CD8-positive, alpha-beta T cell (primary cell): ENCODE measurements at places on chromosomes 7 and 10.

- no peak for DNase-seq
These were observed 78.2 kb downstream of the ELFN1 start for GRCh38 chr7:1748076-1748838.

DNA sequence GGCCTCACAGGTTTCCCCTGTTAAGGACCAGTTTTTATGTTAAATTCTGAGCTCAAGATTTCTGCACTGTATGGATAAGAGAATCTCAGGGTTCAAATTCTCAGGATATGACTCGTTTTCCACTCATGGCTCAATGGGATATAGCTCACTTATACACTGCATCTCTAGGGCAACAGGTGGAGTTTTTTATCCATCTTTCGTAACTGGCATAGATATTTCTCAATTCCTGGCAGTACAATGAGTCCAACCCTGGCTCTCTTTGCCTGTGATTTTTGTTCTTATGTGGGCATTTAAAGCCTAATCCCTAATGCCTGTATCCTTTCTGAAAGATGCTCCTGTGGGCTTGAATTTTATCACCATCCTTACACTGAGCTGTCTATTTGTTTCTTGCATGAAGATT, 7.6 kb downstream of the CCDC172 start:
- no peak for DNase-seq

DNA sequence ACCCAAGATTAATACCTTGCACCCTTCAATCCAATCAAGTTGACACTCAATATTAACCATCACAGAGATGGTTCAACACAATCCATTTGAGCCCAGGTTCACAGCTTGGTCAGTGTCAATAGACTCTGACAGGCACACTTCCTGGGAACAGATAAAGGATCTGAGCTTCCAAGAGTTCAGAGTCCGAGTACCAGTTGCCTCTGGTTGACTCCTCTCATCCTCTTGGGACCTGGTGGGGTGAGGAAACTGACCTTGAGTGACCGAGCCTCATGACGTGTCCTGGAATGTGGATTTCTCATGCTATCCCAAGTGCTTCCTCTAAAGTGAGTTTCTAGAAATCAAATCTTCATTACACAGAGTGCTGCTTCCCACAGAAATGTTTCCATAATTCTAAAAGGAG, 162.0 kb downstream of the CYP26A1 start:
- DNase-seq = no peak

DNA sequence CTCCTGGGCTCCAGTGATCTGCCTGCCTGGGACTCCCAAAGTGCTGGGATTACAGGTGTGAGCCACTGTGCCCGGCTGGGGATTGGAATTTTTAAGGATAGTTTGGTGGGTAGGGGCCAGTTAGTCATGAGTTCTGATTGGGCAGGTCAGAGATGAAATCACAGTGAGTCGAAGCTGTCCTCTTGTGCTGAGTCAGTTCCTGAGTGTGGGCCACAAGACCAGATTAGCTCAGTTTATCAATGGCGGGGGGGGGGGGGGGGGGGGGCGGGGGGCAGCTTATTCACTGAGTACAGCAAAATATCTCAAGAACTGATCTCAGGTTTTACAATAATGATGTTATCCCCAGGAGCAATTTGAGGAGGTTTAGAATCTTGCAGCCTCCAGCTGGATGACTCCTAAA, 11.6 kb upstream of the ERCC6 start:
- no peak for DNase-seq

DNA sequence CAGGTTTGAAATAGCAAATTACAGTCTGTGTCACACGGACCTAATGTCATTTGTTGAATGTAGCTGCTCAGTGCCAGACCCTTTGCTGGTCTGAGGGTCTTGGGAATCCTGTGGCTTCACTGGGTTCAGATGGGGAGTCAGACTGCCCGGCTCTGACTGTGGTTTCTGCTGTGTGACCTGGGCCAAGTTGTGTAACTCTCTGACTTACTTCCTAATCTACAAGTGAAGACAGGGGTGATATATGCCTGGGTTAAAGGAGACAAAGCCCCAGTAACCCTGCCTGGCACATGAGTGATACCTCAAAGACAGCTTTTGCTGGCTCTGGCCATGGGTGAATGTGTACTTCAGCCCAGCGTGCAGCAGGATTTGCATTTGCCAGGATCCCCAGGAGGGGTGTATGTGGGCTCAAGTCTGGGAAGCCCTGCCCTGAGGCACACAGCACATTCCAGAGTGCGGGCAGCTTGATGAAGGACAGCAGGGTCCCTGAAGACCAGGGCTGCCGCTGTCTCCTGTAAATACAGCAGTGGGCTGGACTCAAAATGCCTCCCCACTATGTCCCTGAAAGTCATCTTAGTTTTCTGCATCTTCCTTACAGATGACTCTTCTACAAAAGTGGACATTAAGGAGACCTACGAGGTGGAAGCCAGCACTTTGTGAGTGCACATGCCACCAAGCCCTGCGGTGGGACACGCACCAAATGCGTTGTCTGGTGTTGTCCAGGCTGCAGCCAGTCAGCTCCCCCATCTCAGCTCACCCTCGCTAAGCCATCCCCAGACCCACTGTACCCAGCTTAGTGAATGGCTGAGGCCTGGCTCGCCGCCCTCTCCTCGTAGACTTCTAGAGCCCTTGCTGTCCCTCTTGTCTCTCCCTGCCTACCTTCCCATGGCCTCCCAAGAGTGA, 16.4 kb downstream of the NACAD start:
- no peak for DNase-seq

DNA sequence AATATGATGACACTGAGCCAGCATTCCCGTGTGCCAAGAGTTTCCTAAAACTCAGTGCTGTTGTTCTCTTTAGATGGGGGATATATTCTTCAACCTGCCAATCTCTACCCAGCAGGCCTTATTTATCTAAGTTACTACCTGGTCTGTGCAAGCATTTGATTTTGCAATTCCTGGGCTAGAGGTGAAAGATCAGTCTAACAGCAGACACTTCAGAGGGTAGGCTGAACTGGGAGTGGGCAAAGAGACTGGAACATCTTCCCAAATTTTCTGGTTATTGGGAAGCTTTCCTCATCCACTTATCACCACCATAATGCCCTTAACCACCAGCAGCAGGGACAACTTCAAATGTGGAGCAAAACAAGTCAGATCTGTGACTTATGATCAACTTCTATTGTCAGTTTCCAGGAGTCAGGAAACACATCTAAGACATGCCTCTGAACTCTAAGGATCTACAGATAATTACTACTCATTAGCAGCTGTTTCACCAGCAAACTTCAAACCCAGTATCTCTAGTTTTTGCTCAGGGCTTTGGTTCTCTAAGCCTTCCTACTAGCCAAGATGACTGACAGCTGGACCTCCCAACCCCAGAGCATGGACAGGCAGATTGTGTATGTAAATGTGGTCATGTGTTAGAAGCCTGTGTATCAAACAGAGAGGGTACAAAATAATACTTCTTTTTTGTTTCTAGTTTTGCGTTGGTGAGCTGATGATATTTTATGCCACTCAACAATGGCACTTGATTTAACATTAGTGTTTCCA, 1.0 kb downstream of the ASAH2 start:
- no peak for DNase-seq

- DNase-seq = no peak
These were observed 335.1 kb downstream of the XPNPEP1 start for GRCh38 chr10:109588259-109588658.

DNA sequence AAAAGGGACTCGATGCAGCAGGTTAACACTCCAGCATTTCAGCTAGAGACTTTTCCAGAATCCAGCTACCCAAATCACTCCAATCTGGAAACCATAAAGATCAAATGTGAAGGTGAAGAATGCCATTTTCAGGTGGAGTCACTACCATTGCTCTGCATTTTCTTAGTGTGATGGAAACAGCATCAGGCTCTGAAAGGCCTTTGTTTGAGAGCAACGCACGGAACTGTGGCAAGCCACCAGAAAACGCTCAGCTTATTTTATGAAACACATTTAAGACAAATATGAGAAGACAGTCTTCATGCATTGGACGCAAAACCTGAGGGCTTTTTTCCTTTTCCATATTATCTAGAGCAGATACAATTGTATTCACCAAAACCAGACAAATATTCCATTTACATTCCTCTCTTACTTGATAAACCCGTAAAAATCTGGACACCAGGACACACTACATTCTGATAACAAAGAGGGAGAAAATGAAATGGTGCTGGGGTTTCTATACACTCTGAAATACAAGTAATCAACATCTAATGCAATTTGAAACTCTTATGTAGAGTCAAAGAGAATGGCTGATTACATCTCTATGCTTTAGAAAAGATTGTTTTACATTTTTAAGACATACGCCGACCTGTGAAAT, 99.1 kb downstream of the NRP1 start:
- no peak for DNase-seq

GRCh38 chr10:109187677-109188076, 735.6 kb downstream of the XPNPEP1 start:
- DNase-seq = no peak
